ENCODE measurements at places on chromosomes 16 and 17. TPM values are rescaled to one million over a fixed set of nuclear protein-coding genes. Genes with fewer than 3 reads are reported as not detected.

KIF18B gene
- total RNA-seq, result 35.4 TPM

MED31 gene
- 30.0 TPM for total RNA-seq

BPTF gene
- 39.9 TPM for total RNA-seq

TAT gene
- not detected for total RNA-seq

HS3ST3B1 gene
- 0.77 TPM for total RNA-seq

ITFG1 gene
- total RNA-seq, result 42.7 TPM

TEDC2 gene
- 19.0 TPM for total RNA-seq

CTRB1 gene
- not detected for total RNA-seq

DUS2 gene
- total RNA-seq, result 15.1 TPM

KRTAP4-8 gene
- not detected for total RNA-seq

ZP2 gene
- total RNA-seq, result not detected

DUS1L gene
- 129 TPM for total RNA-seq

CACNG1 gene
- not detected for total RNA-seq

LCMT1 gene
- 39.5 TPM for total RNA-seq

NOS2 gene
- 0.15 TPM for total RNA-seq

C1QL1 gene
- total RNA-seq, result 17.0 TPM

CLEC18C gene
- total RNA-seq, result not detected

ORMDL3 gene
- total RNA-seq, result 40.7 TPM

ZFP90 gene
- total RNA-seq, result 5.5 TPM

CES5A gene
- not detected for total RNA-seq

MEOX1 gene
- not detected for total RNA-seq

CCL4 gene
- total RNA-seq, result 0.15 TPM
